AG04450 (cell line): ENCODE measurements at places on chromosomes 13 and 19.

- no peak for DNase-seq
Measured at GRCh38 chr13:81637457-81637856, 1296.5 kb upstream of the SPRY2 start.

DNA sequence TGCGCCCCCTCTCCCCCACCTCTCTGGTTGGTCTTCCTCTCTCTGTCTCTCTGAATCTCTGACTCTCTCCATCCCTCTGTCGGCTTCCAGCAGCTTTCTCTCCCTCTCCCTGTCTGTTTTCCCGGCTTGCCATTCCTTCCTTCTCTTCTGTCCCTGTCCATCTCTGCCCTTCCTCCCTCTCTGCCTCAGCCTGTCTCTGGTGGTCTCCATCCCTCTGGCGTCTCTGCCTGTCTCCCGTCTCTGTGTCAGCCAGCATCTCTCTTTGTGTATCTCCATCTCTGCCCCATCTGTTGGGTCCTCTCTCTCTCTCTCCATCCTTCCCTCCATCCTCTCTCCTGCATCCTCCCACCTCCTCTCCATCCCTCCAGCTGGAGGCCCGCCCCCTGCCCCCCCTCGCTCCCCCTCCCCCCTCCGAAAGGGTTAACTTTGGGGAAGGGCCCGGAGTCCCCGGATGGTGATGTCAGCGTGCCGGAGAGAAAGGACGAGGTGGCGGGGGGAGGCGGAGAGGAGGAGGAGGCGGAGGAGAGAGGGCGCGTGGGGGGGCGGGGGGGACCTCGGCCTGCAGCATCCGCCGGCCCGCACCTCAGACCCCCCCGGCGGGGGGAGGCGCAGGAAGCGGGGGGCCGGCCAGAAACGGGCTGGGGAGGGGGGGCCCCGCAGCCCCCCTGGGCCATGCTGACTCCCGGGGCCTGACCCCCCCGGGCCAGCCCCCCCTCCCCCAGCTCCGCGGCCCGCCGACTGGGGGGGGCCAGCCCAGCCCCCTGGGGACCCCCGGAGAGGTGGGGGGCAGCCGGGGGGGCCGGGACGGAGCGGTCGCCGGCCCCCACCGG is at the start of gene BRSK1:
BRSK1 (plus strand) TSS at position 450 of the 830 bp plus-strand sequence. CDS start 446 bp downstream, outside the sequence.
- DNase-seq, result no peak

- no peak for DNase-seq
Measured at GRCh38 chr19:11752244-11752736, 13.5 kb upstream of the ZNF823 start.

DNA sequence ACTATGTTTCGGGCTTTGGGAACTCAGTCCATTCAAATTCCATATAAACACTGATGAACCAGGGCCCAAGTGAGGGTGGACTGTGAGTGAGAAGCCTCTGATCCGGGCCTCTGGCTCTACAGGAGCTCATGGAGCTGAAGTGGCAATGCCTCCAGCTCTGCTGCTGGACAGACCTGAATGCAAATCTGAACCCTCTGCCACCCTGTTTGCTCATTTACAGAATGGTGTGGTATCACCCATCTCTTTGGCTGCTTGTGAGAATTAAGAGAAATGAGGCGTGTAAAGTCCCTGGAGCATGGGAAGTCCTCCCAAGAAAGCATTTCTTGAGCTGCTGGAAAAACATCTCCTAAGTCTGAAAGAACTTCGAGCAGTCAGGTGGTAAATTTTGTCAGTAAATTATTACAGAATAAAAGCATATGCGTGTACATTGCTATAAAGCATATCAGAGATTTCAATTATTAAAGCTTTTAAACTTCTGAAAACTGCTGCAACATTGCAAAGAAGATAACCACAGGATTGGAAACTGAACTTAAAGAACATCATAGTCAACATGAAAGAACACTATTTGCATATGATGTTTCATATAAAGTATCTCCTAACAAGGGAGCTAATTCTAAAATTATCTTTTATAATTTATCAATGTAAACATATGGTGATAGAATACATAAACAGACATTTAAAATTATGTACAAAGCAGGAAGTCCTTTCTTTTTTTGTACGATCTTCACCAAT is 369.0 kb downstream of the UQCRFS1 start:
- no peak for DNase-seq

- no peak for DNase-seq
Measured at GRCh38 chr19:13097463-13098258, 5.0 kb downstream of the LYL1 start.

- no peak for DNase-seq
Measured at GRCh38 chr13:51959773-51960172, 51.5 kb downstream of the ATP7B start.

GRCh38 chr13:39201180-39201579 is 162.9 kb downstream of the NHLRC3 start:
- DNase-seq, result no peak

- DNase-seq, result no peak
Measured at GRCh38 chr19:47752440-47753211, 7.3 kb downstream of the NOP53 start.

GRCh38 chr13:48618937-48619336 is 34.8 kb upstream of the CYSLTR2 start:
- DNase-seq, result no peak

DNA sequence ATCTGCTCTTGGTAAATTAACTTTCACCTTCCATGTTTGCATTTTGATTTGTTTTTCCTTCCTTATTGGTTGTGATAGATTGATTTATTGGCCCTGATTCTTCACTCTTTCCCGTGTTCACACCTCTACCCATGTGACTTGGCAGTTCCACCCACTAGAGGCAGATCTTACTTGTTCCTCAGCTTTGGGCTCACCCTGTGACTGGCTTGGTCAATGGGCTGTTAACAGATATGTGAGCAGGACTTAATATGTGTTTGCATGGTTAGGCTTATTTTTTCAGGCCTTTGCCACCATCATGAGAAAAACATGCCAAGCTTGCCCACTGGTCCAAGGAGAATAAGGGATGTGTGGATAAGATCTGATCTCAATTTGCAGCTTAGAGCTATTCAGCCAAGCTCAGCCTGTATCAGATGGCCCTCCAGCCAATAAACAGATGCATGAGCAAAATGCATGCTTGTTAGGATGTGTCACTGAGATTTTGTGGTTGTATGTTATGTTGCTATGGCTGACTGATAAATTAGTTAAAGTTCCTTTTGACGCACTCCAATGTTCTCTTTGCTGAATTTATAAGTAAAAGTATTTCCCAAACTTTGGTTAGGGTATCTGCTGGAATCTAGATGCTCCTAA is 48.0 kb downstream of the RGCC start:
- peak; percentile 91 for DNase-seq

GRCh38 chr13:51997641-51998330 is 13.5 kb downstream of the ATP7B start:
- DNase-seq, result no peak

DNA sequence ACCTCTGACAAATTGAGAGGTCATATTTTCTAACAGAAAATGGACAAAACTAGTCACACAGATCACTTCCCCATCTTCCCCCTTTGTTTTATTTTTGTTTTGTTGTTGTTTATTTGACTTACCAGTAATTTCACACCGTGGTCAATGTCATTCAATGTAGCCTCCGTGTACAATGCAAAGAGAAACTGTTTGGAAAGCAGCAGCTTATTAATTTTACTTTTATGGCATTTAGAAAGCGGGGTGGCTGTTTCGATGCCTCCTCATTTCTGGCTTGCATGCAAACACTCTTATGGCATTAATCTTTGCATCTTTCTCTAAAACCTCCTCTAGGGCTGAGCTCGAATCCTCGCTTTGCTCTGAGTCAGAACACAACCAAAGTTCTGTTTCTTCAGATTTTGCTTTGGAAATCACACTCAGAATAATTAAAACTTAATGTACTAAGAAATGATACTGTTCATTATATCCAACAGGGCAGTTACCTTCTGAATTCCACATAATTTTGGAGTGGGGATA is 77.0 kb downstream of the ZNF536 start:
- no peak for DNase-seq

DNA sequence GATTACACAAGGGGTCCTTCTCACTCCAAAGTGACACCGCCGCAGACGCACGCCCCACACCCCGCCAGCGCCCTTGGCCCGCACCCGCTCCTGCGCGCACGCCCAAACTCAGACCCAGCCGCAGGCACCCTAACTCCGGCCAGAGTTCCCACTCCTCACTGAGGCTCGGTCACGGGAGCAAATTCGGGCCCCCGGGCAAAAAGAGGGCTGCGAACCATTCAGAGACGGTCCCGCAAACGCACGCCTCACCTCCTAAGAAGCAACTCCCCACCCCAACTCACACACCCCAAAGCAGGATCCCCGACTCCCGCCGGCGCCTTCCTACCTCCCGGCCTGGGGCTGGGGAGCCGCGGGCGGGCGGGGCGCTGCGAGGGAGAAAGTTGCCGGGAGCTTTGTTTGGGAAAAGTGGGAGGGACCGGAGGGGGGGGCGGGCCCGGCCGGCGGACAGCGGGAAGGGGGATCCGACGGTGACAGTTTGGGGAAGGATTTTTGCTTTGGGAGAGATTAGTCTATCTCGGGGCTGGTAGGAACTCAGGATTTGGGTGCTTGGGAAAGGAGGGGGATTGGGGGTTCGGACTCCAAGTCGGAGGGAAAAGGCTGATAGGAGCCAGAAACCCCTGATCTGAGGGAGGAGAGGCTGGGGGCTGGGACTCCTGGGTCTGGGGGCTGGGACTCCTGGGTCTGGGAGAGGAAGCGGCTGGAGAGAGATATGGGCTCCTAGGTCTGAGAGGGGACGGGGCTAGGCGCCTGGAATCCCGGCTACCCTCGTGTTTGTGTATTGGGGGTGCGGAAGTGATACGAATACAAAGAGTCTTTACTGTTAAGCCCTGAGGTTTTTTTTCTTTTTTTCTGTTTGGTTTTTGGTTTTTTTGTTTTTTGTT is at the start of gene TEAD2:
TEAD2 (minus strand) TSS at position 369 of the 881 bp plus-strand sequence. CDS start 2,341 bp downstream, outside the sequence.
- DNase-seq, result no peak

DNA sequence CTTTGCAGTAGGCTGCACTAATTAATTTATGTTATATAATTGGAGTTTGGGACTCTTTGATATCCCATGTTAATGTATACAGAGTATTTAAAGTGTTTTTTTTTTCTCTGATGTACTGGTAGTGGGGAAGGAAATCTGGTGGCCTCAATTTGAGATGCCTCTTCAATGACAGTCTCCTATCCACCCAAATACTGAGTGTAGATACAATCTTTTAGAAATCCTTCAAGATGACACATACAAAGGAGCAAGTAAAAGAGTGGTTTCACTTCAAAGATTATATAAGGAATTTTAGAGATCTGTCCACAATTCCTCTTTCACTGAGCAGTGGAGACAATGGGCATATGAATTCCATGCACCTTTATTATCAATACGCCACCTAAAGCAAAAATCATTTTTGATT is 15.1 kb downstream of the NALCN start:
- DNase-seq, result no peak

DNA sequence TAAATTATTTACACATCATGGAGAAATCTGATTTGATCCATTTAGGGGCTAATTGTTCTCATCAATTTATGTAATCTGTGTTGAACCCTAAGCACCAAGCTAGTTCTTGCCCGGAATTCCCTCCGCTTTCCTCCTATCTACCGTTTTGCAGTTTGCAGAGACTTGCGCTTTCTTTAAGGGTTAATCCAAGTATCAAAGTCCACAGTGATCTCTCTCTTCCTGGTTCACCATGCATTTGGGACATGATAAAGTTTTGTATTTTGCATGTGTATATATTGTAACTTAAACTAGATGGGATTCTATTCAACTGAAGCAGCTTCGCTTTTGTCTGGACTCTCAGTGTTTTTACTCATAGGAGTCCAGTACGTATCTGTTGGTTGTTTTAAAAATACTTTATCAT is 13.8 kb upstream of the KLF5 start:
- DNase-seq, result no peak

DNA sequence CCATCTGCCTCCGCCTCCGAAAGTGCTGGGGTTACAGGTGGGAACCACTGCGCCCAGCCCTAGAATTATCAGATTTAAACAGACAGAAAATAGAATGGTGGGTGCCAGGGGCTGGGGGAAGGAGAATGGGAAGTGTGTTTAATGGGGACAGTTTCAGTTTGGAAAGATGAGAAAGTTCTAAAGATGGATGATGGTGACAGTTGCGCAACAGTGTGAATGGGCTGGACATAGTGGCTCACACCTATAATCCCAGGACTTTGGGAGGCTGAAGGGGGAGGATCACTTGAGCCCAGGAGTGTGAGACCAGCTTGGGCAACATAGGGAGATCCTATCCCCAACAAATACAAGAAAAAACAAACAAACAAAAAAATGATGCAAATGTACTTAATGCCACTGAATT is 15.9 kb downstream of the KANK2 start:
- no peak for DNase-seq

- DNase-seq, result no peak
Measured at GRCh38 chr19:772730-773436, 22.0 kb downstream of the MISP start.

DNA sequence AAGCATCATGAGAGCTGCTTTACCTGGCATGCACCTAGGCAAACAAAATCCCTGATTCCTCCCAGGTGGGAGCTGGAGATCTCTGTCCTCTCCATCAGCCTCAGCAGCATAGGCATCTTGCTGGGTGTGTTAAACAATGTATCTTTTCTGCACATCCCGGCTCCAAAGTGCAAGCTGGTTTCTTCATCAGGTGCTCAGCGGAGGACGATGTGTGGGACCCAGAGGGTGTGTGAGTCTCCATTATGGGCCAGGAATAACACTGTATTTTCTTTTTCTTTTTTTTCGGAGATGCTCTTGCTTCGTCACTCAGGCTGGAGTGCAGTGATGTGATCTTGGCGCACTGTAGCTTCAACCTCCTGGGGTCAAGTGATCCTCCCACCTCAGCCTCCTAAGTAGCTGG is 9.9 kb downstream of the CNFN start:
- DNase-seq, result no peak

DNA sequence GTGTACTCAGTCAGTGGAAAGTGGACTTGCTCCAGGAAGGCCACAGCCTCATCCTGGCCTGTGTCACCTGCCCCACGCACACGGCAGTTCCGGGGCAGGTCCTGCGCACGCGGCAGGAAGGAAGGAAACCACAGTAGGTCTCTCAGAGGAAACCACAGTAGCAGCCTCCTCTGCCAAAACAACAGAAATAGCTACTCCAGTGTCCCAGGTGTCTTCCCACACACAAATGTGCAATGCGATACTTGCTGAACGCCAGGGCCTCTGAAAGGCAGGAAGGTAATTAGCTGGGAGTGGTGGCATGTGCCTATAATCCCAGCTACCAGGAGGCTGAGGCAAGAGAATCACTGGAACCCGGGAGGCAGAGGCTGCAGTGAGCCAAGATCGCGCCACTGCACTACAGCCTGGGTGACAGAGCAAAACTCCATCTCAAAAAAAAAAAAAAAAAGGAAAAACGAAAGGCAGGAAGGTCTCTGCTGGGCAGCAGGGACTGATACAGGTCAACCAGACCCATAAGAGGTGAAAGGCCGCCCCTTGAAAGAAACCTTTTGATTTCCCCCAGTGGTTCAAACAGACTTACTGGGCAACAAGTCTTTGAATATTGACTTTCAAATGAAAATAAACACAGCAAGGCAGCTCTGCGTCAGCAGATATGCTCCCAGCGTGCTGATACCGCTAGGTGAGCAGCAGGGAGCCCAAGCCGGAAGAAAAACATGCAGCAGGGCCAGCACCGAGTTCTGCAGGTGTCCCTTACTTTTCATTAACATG is 49.5 kb downstream of the CRYL1 start:
- no peak for DNase-seq

- peak; percentile 66 for DNase-seq
Measured at GRCh38 chr13:49690995-49691784, at the start of gene EBPL. TSS of gene EBPL (minus strand) at chr13:49691486. CDS start at chr13:49691424, 62 bp downstream.

GRCh38 chr13:98626298-98626935 is 49.5 kb upstream of the STK24 start:
- no peak for DNase-seq
